ENCODE measurements at places on chromosomes 7 and 10.
A peak's percentile ranks its signal among the peaks of the same experiment; 100 is the strongest.

GRCh38 chr10:70247360-70247759, 14.1 kb upstream of the PPA1 start:
- no peak for DNase-seq

GRCh38 chr7:75732764-75733630, 5.7 kb downstream of the HIP1 start:
- no peak for DNase-seq

- peak; percentile 60 for DNase-seq
Observed at GRCh38 chr7:50369143-50370026, 64.9 kb downstream of the IKZF1 start.

DNA sequence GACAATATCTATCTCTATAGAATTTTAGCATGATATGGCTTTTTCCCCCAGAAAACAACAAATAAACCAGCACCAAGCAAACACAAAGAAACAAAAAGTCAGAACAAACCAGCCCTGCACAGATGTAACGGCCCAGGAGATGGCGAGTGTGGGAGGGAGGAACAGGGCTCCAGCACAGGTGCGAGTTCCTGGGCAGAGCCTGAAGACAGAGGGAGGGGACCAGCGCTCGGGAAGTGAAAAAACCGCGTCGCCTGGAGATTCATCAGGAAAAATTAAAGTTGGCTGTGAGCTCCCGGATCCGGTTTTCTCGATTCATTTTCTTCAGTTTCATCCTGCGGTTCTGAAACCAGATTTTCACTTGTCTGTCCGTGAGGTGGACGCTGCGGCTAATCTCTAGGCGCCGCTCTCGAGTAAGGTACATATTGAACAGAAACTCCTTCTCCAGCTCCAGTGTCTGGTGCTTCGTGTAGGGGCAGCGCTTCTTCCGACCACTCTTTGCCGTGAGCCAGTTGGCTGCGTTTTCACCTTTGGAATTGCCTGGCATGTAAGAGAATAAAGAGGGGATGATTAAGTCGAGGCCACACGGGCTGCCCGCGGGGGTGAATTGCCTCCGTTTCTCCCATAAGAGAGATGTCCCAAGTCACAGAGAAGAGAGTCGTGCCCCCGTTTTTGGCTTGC, 2.3 kb downstream of the HOXA10 start:
- no peak for DNase-seq

- DNase-seq, result no peak
Observed at GRCh38 chr10:93313798-93314197, 168.3 kb downstream of the MYOF start.

DNA sequence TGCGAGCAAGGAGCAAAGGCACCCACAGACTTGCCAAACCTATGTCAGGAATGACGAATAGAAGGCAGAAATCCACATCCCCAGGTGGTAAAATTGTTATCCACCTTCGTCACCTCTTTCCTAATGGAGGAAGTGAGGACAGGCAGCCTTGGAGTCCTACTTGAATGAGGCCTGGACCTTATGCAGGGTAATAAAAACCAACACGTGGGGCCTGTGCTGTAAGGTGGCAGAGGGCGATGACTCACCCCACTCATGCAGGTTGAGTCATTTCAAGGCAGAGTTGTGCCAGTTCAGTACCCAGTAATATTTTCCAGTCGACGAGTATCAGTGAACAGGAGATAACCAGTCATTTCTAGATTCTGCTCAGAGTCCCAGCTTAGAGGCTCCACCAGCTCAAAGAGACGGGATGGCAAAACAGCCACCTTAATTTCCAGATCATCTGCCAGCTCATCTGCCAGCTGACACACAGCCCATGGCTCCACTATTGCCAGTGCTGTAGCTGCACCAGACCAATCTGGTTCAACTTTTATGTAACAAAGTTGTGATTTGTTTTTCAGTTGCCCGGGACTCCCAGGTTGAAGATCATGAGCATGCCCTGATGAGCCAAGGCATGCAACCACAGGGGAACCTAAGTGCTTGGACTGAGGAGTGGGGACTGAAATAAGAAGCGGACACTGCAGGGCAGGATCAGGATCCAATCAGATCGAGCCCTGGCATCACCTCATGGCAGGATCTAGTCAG, 176.2 kb upstream of the ITGB1 start:
- DNase-seq, result peak; percentile 92

GRCh38 chr7:151095123-151095797, 9.0 kb downstream of the AGAP3 start:
- DNase-seq, result no peak

- peak; percentile 86 for DNase-seq
Observed at GRCh38 chr7:143305423-143306070, 10.4 kb upstream of the CLCN1 start.

GRCh38 chr7:128201067-128201689, 39.9 kb upstream of the LEP start:
- no peak for DNase-seq

DNA sequence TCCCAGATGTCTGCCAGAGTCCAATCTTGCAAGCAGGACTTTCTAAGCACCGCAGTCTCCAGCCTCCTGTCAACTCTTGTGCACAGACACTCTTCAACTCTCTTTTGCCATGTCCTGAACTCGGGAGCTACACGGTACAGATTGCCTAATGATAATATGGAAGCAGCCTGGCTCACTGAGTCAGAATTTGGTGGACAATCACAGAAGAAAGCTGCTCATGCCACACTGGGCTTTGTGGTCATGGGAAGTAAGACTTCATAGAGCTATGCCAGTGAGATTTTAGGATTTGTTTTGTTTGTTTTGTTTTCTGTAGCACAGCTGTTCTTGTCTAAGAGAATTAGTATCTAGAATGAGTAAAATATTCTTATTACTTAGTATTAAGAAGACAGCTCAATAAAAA, 144.1 kb upstream of the PRSS58 start:
- DNase-seq, result no peak

DNA sequence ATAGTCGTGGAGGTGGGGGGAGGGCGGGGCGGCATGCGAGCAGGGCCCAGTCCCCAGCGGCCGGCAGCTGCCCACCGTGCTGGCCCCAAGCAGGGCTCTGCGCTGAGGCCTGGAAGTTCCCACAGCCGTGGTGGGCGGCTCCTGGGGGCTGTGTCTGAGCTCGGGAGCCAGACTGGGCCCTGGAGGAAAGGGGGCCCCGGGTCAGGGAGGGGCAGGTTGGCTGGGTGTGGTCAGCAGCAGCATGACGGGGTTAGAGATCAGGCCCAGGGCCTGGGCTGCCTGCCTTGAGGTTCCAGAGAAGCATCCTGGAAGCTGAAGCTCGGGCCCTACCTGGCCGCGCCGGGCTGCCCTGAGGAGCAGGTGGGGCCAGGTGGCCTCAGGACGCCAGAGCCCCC, 22.1 kb downstream of the GET4 start:
- no peak for DNase-seq

GRCh38 chr7:46486256-46487206, 565.5 kb upstream of the IGFBP3 start:
- no peak for DNase-seq

DNA sequence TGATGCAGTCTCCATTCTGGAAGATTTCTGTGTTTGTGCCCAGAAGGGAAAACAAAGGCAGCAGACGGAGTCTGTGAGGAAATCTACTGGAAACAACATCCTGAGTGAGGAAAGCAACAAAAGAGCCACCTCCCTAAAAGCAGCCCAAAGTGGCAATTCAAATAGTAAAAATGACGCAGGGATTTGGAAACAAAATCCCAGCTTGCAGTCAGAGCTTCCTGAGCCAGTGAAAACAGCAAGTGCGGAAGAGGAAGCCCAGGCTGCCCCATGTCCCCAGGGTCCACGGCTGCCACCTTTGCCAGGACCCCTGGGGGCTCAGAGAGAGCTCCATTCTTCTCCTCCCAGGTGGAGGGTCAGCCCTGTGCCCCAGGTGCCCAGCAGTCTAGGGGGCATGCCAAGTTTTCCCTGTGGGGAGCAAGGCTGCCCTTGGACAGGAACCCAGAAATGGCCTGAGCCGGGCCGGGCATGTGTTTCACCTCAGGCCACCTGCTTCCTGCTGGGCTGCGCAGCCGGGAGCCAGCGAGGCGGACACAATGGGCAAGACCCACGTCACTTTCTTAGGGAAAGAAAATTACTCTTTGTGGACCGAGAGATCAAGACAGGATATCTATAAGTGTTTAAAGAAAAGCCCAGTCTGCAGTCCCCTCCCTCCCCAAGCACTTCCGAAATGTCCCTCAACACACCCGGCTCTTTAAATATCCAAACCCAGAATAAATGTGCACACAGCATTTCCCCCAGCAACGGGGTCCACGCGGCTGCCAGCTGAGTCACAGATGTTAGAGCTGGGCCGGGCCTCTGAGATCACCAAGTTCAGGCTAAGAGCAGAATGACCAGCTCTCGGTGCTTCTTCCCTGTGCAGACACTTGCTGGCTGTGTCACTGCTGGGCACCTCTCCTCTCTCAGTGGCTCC, 231.1 kb downstream of the ARHGAP12 start:
- no peak for DNase-seq

DNA sequence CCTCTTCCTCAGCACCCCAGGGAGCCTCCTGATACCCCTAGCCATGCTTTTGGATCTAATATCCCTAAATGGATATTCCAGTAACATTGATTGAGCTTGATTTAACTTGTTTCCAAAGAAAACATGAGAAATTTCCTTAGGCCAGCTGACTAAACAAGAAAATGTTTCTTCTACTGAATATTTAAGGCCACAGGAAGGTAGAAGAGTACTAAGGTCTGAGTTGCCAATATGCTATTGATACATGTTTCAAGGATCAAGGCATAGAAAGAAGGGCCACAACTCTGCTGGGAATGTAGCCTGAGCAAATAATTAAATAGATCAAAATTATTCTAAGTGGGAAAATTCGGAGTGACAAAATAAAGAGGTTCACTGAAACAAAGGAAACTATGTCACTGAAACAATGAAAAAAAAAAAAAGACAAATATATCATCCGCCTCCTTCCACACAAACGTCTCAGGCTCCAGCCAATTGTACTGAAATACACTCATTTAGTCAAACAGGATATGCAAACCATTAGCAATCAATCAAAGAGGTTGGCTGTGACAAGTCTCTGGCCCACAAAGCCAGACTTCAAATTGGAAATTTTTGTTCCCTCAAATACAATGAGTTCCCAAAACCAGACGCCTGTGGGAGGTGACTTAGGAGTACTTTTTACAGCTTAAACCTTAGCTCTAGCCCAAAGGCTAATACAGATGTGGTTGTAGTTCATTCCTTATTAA, 396.2 kb downstream of the HTR7 start:
- no peak for DNase-seq

DNA sequence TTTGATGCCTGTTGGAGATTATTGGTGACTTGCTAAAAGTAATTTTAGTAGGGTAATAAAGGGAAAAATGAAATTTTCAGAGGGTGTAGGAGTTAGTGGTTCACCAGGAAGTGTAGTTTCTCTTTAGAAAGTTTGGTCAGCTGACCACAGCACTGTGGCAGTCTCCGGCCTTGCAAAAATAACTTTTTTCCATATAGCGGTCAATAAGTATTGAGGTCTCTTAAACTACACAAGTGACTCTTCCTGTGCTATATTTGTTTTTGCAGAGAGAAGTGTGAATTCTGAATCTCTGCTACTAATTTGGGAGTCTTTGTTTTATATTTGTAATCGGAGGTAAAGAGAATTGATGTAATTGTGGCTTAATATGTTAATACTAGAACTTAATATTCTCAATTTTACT, 24.3 kb downstream of the PTPN12 start:
- DNase-seq, result no peak

GRCh38 chr10:121851786-121852185, 76.0 kb downstream of the ATE1 start:
- no peak for DNase-seq

- no peak for DNase-seq
Observed at GRCh38 chr7:130492523-130493274, 814 bp downstream of the MEST start.

GRCh38 chr7:106534271-106534846, 126.6 kb downstream of the CCDC71L start:
- no peak for DNase-seq

All from activated CD8-positive, alpha-beta T cell treated with anti-CD3 and anti-CD28 coated beads for 36 hours (primary cell).